ENCODE measurements at places on chromosomes 3 and 15.

GRCh38 chr15:63891768-63892133, 58.0 kb upstream of the HERC1 start:
- DNase-seq = no peak

DNA sequence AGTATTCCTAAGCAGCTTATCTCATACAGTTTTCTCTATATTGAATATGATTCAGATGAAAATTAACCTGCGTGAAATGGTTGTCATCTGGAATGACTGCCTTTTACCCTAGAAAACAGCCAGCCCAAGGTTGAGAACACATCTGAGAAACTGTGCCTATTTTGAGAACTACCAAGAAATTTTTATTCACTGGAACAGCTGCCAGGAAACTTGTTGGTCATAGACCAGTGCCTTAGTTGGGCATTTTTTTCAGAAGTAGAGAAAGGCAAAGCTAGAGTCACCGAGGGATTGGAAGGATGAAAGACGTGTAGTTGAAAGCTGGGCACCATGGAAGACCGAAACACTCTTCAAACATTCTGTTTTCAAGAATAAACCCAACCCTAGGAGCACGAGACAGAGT, 277.1 kb downstream of the LPP start:
- no peak for DNase-seq

- DNase-seq = no peak
These were observed 26.2 kb downstream of the TM2D3 start for GRCh38 chr15:101625980-101626379.

- DNase-seq = no peak
These were observed 139.4 kb downstream of the LRRC28 start for GRCh38 chr15:99390667-99391066.

DNA sequence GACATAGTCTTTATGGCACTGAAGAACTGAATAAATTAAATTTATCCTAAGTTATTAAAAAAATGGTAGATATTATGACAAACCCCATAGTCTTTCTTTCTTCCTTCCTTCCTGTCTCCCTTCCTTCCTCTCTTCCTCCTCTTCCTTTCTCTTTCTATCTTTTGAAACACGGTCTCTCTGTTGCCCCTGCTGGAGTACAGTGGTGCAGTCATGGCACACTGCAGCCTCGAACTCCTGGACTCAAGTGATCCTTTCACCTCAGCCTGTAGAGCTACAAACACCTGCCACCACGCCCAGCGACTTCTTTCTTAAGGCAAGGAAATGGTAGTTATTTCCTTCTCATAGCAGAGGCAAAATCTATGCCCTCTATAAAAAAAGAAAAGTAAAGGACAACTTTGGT, 354.6 kb downstream of the GAP43 start:
- no peak for DNase-seq

DNA sequence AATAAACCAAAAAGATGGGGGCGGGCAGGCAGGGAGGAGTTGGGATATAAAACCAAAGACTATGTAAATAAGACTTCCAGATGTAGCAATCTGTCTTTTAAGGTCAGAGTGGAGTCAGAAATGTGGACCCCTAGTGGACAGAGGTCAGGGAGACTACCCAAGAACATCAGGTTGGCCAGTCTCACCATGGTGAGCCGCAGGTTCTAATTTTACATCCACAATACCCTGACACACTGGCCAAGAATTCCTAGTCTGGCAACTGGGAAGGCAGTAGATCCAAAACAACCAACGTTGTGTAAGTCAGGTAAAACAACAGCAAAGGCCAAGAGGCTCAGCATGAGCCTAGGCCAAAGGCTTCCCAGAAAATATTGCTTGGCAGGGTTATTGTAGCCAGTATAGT, 203.4 kb downstream of the FOXP1 start:
- DNase-seq = no peak

GRCh38 chr15:88215066-88215648, 41.4 kb downstream of the NTRK3 start:
- DNase-seq = no peak

Measured in eye (tissue), 1 donor.